ENCODE measurements at places on chromosomes 4 and X. TPM values are rescaled to one million over a fixed set of nuclear protein-coding genes. Genes with fewer than 3 reads are reported as not detected.

Gene MXD4
- total RNA-seq: 29.6 TPM

Gene BEX2
- 9.3 TPM for total RNA-seq

Gene SLC9A7
- total RNA-seq: 10.8 TPM

DNA sequence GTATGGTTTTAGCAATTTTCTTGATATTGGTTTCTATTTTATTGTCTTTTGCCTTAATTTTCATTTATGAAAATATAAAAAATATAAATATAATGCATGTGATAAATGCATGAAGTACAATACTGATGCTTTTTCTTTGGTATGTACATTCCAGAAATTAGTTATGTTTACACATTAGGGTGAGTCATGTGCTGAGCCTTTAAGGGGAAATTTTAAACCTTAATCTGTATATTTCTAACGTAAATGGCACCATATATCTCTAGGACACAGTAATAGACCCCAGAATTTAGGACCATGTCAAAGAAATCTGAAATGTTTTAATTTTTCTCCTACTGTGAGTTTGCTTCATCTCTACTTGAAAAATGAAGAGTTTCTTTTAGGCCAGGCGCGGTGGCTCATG is 117.8 kb upstream of the SPRY1 start:
- H3K36me3 ChIP-seq: no peaks in the 10 kb centered on the region
- no peaks in the 10 kb centered on the region for H3K4me1 ChIP-seq
- H3K27ac ChIP-seq: no peak overlapping the region
- no peak overlapping the region for H3K4me3 ChIP-seq

- DNase-seq: no peak
- peaks cover 6% of the 10 kb centered on the region for H3K27me3 ChIP-seq
- no peaks in the 10 kb centered on the region for H3K36me3 ChIP-seq
- H3K27ac ChIP-seq: no peak overlapping the region
Observed at GRCh38 chr4:99965173-99965572, 15.1 kb upstream of the H2AZ1 start.

- no peaks in the 10 kb centered on the region for H3K4me1 ChIP-seq
- no peak overlapping the region for H3K27ac ChIP-seq
- H3K4me3 ChIP-seq: no peak overlapping the region
- DNase-seq: no peak
- no peaks in the 10 kb centered on the region for H3K36me3 ChIP-seq
- peaks cover 4% of the 10 kb centered on the region for H3K27me3 ChIP-seq
Observed at GRCh38 chr4:41132055-41132683, 82.2 kb downstream of the APBB2 start.

- no peak overlapping the region for H3K4me3 ChIP-seq
- no peaks in the 10 kb centered on the region for H3K4me1 ChIP-seq
Observed at GRCh38 chr4:141473952-141474351, 162.4 kb upstream of the IL15 start.

DNA sequence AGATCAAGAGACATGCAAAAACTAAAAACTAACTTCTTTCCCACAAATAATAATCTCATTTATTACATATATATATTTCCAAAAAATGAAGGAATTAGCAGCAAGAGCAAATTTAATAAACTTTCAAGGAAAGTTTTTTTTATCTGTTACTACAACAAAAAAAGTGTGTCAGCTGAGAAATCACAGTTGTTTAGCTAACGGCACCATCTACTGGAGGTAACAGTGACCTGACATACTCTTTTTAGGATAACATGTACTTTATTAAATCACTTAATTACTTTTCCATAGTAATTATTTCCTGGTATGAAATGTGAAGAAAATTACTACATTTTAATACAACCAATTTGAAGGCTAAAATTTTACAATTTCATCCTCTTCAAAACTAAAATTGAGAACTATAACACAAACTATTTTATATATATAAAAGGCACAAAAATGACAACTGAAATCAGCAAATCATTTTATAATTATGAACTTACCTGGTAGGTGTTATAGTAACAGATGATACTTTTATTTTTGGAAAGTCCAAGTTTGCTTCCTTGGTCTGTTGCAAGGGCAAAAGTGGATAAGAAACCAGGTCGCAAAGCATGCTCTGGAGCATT is 9.1 kb downstream of the LAMTOR3 start:
- peak; percentile 28 for DNase-seq
- no peak overlapping the region for H3K27ac ChIP-seq
- no peaks in the 10 kb centered on the region for H3K27me3 ChIP-seq
- H3K4me3 ChIP-seq: no peak overlapping the region

DNA sequence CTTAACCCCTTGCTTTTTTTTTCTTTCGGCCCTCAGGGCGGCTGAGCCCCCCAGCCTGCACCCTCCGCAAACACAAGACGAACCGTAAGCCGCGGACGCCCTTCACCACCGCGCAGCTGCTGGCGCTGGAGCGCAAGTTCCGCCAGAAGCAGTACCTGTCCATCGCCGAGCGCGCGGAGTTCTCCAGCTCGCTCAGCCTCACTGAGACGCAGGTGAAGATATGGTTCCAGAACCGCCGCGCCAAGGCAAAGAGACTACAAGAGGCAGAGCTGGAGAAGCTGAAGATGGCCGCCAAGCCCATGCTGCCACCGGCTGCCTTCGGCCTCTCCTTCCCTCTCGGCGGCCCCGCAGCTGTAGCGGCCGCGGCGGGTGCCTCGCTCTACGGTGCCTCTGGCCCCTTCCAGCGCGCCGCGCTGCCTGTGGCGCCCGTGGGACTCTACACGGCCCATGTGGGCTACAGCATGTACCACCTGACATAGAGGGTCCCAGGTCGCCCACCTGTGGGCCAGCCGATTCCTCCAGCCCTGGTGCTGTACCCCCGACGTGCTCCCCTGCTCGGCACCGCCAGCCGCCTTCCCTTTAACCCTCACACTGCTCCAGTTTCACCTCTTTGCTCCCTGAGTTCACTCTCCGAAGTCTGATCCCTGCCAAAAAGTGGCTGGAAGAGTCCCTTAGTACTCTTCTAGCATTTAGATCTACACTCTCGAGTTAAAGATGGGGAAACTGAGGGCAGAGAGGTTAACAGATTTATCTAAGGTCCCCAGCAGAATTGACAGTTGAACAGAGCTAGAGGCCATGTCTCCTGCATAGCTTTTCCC is 3.4 kb downstream of the MSX1 start:
- no peak overlapping the region for H3K27ac ChIP-seq
- peaks cover 17% of the 10 kb centered on the region for H3K4me1 ChIP-seq
- H3K4me3 ChIP-seq: no peak overlapping the region
- peaks cover 71% of the 10 kb centered on the region for H3K27me3 ChIP-seq

GRCh38 chr4:139900964-139901376 is 235.4 kb downstream of the MGST2 start:
- no peaks in the 10 kb centered on the region for H3K36me3 ChIP-seq
- peak overlapping the region; percentile 18 for H3K27ac ChIP-seq
- H3K27me3 ChIP-seq: no peaks in the 10 kb centered on the region
- peaks cover 26% of the 10 kb centered on the region for H3K4me1 ChIP-seq

DNA sequence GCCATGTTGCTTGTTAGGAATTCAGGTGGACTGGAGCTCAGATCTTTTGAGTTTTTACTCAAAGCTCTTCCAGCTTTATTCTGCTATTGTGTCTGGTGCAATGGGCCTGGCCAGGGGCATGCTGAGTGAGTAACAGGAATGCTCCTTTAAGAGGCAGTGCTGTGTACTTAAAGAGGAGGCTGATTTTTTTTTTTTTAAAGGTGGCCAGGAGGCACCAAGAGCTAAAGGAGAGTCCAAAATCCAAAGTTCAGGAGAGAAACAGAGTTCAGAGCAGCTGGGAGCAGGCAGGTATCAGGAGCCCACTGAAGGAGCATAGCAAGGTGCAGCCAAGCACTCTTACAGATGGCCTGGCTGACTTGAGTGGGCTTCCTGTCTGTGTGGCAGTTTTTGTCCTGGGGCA is 178.7 kb downstream of the FMR1NB start:
- no peaks in the 10 kb centered on the region for H3K4me1 ChIP-seq
- H3K27me3 ChIP-seq: no peaks in the 10 kb centered on the region
- H3K36me3 ChIP-seq: no peaks in the 10 kb centered on the region
- no peak overlapping the region for H3K4me3 ChIP-seq
- H3K27ac ChIP-seq: no peak overlapping the region
- no peak for DNase-seq

Gene MAGEA9B
- not detected for total RNA-seq

Gene DOK7
- total RNA-seq: not detected

Gene RBM46
- total RNA-seq: not detected

DNA sequence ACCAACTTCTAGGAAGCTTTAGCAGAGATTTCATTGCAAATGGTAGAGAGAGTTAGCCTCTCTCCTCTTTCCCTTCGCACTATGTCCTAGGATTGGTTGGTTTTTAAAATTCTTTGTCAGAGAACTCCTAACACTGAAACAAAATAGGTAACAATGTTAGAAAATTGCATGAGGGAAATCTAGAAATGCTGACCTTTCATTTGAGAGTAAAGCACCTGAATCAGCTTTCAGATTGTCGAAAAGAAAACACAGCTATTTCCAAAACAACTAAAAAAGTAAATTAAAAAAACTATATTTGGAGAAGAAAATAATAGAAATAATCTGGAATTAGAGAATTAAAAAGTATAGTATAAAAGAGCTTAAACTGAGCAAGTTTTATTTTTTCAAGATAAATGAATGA is 108.1 kb upstream of the GK2 start:
- DNase-seq: no peak
- peaks cover 9% of the 10 kb centered on the region for H3K27me3 ChIP-seq
- no peaks in the 10 kb centered on the region for H3K36me3 ChIP-seq
- H3K27ac ChIP-seq: no peak overlapping the region
- no peaks in the 10 kb centered on the region for H3K4me1 ChIP-seq
- H3K4me3 ChIP-seq: no peak overlapping the region
